Lung microvascular endothelial cell (primary cell): ENCODE measurements at places on chromosomes 3 and 15. TPM values are rescaled to one million over a fixed set of nuclear protein-coding genes. Genes with fewer than 3 reads are reported as not detected.
A peak's percentile ranks its signal among the peaks of the same experiment; 100 is the strongest.

DNA sequence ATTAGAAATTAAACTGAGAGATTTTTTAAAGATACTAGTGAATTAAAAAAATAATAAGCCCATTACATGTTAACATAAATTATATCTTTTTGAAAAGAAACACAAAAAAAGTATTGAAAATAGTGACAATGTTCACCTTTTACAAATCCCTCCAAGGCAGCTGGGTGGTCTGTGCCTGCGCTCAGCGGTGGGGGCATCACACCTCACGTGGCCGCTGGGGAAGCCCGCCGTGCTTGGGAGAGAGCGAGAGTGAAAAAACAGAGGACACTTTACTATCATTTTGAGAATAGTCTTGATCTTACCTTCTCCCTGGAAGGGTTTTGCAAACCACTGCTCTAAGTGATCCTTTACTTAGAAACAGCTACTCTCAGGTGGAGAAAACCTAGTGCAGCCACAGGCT, 76.9 kb downstream of the CRTC3 start:
- no peak for DNase-seq

DNA sequence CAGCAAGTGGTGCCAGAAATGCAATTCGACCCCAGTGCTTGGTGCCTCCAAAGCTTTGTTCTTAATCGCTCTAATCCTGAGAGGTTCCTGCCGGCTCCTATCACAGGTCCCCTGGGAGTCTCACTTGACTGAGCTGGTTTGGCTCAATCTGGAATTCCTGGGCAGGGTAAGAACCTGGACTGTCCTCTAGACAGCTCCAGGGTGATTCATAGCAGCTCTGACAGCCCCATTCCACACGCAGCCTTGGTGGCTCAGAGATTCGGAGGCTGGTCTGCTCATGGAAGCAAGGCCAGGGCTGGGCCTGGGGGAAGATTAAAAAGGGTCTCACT, 37.9 kb downstream of the MYO5C start:
- no peak for DNase-seq

DNA sequence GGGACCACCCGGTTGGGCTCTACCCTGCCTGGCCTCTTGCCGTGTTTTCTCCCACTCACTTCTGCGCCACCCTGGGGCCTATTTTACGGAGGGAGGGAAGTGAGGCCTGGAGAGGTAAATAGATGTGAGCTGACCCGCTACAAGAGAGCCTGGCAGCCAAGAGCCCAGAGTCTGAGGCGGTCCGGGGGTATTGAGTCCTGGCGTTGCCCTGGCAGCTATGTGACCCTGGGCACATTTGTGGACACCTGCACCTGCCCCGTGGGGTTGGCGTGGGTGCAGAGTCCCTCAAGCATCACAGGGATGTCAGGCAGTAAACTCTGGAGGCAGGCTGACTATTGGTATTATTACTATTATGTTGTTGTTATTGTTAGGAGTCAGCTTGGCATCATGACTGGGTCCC, 85.7 kb downstream of the FBLN2 start:
- DNase-seq: no peak

DUOX1 gene
- not detected in 2 replicates for total RNA-seq

DNA sequence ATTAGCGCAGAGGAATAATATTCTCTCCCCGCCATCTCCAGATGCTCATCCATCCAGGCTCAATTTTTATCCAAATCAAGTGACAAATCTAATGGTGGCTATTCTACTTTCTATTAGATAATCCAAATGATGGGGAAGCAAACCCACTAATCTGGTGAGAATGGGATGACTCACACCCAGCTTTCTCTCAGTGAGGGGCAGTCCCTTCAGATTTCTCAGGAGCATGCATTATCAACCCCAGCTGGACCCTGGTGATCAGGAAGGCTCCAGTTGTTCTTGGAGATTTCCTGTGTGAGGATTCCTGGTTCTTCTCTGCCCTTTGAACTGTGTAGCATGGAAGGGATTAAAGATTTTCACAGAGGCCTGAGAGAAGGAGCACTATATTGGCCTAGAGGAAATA, 358.0 kb downstream of the WDR72 start:
- DNase-seq: no peak

DNA sequence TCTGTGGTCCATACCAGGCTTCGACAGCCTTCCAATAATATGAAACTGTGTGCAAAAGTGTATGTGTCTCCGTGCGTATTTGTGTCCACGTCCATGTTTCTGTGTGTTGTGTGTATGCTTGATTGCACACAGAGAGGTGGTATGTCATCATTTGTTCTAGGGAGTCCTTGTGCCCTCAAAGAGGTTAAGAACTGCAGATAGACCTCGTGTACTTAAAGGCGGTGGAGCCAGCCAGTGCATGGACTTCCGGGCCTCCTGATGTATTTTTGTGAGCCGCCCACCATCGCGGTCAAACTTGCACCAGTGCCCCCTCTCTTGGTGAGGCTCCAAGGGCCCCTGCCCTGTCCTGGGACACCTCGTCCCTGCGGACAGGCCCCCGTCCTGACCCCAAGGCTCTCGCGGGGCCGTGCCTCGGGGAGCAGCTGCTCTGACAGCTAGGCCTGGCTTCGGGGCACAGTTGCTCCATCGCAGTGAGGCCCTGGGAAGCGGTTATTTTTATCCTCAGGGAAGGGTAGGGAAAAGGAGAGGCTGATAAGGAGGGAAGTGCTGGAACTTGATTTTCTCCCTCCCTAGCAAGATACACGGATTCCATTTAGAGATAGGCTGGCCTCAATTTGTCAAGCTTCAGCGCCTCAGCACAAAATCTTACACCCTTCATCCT, 1.2 kb upstream of the RYK start:
- DNase-seq: no peak

- no peak for DNase-seq
These were observed 5.0 kb downstream of the SPRED1 start for GRCh38 chr15:38257676-38258075.

DNA sequence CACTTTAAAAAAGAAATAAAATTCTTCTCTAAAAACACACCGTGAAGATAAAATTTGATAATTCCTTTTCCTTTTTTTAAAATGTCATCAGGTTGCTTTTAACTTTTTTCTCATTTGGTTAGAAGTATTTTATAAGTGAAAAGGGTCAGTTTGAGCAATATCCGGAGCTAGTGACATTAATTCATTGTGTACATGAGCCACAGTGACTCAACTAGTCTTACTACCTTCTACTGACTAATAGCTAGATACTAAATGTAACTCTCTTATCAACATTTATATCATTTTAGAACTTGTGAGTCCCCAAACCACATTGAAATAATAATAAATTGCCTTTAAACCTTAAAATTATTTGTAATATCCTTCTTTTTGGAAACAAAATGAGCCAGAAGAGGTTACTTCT, 101.2 kb upstream of the ZBTB20 start:
- DNase-seq: peak; percentile 65

- no peak for DNase-seq
These were observed 17.3 kb downstream of the PXK start for GRCh38 chr3:58349792-58350626.

DNA sequence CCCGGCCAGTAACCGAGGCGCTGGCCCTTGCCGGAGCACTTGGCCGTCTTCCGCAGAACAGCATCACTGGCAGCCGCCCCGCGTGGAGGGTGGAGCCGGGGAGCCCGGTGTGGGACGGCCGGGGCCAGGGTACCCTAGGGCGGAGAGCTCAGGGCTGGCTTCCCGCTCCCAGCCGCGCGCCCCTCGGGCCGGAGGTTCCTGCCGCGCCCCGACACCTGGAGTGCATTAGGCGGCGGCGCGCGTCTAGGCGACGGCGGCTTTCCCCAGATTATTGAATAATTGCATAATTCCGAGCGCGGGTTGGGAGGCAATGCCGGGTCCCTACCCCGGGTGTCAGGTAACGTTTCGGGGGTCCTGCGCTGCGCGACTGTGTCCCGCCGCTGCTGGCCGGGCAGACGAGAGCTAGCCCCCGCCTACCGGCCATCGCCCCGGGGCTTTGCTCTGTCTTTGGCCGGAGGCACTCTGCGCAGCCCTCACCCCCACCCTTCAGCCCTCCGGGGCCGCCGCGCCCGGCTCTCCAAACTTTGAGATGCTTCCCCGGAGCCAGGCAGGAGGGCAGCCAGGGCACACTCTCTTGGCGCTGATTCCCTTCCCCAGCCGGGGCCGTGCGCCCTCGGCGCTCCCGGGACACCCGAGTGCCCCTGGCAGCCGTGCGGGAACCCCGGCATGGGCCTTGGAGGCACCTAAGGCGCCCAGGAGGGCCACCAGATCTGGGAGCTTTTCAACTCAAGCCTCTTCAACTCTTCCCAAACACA, 749 bp downstream of the ITGA11 start:
- no peak for DNase-seq

GRCh38 chr3:12393894-12394293, 90.4 kb upstream of the TSEN2 start:
- DNase-seq: peak; percentile 81

GRCh38 chr15:60400944-60401343, 3.2 kb upstream of the ANXA2 start:
- DNase-seq: no peak

- DNase-seq: no peak
These were observed 35.6 kb downstream of the CTSH start for GRCh38 chr15:78909160-78909695.

CHRM5 gene
- total RNA-seq: 0.20 and 0.22 TPM in 2 replicates

GRCh38 chr3:153445817-153446216, 283.8 kb downstream of the RAP2B start:
- no peak for DNase-seq

DNA sequence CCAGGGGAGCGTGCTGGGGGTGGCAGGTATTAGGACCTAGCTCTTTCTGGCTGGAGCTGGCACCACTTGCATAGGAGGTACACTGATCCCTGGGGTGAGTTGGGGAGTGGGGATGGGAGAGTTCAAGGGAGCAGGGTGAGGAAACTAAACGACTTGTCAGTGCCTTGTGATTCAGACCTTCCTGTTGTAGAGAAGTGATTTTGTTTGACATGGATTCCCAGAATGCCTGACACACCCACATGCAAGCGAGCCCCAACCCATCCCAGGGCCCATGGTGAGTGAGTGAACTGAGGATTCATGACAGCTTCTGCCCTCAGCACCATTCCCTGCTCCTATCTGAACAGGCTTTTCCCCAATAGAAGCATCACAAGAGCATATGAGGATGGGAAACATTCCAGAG, 15.6 kb upstream of the UBE2Q2 start:
- DNase-seq: no peak

DNA sequence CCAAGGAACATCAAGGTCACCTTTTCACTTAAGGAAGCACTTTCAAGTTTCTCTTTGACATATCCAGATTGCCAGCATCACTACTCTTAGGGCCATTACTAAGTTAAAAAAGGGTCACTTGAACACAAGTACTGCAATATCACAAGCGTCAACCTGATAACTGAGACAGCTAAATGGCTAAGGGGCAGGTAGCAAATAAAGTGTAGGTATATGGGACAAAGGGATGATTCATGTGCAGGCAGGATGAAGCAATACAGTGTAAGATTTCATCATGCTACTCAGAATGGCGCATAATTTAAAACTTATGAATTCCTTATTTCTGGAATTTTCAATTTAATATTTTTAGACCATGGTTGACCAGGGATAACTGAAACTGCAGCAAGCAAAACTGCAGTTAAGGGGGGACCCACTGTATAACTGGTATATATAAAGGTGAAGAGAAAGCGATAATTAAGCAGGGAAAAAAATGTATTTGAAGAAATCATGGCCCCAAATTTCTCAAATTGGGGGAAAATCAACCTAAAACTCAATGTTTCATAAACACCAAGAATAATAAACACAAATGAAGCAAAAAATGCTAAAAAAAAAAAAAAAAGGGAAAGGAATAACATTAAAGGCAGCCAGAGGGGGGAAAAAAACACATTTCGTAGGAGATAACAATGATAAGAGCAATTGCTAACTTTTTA, 13.1 kb downstream of the CCR1 start:
- DNase-seq: no peak

DNA sequence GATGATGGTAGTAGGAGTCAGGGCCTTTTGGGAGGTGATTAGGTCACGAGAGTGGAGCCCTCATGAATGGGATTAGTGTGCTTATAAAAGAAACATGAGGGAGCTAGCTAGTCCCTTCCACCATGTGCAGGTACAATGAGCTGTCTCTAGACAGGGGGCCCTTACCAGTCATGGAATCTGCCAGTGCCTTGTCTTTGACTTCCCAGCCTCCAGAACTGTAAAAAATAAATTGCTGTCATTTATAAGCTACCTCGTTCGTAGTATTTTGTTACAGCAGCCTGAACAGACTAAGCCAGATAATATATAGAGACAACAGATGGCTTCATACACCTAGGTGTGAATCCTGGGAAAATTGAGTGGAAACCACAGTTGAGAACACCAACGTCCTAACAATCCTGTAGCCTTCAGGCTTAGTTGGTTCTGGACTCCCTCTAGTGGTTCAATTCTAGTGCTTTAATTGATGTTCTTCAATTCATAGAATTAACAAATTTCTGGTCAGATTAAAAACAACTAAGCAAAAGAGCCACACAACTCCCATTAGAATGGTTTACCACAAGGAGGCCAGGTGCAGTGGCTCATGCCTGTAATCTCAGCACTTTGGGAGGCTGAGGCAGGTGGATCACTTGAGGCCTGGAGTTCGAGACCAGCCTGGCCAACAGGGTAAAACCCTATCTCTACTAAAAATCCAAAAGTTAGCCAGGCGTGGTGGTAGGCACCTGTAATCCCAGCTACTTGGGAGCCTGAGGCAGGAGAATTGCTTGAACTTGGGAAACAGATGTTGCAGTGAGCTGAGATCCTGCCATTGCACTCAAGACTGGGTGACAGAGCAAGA, 21.3 kb upstream of the GATM start:
- DNase-seq: peak; percentile 66
